ENCODE measurements at places on chromosomes 3 and 15.
A peak's percentile ranks its signal among the peaks of the same experiment; 100 is the strongest.

DNA sequence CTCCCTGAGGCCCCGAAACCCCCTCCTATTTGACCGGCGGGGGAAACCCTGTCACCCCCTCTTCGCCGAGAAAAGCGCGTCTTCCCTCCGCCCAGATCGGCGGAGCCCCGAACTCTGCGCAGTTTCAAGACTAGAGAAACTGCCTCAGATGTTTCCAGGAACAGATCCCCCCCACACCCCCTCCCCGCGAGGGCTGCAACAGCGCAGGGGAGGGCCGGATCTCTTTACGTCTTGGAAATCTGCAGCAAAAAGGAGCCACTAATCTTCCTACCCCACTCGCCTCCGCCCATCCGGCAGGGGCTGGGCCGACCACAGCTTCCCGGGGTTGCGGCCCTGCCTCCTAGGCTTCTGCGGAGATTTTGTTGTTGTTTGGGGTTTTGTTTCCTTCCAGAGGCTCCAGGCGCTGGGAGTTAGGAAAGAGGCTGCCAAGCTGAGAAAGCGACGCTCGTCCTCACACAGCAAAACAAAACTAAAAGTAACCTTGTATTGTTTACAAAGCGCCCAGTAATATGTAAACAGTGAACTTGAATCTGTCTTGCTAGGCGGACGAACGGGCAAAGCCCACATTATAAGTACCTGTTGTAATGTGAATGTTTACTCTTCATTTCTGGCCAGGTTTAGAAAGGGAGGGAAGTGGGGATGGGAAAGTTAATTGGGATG, 2.2 kb downstream of the FOXB1 start:
- DNase-seq = peak; percentile 42

DNA sequence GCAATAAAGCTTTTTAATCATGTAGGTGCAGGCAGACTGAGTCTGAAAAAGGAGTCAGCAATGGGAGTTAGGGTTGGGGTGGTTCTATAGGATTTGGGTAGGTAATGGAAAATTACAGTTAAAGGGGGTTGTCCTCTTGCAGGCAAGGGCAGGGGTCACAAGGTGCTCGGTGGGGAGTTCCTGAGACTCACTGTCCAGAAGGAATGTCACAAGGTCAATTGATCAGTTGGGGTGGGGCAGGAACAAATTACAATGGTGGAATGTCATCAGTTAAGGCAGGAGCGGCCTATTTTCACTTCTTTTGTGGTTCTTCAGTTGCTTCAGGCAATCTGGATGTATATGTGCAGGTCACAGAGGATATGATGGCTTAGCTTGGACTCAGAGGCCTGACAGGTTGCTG, 13.9 kb downstream of the CCR5AS start:
- no peak for DNase-seq

GRCh38 chr3:126351086-126351770, 6.0 kb downstream of the KLF15 start:
- no peak for DNase-seq

DNA sequence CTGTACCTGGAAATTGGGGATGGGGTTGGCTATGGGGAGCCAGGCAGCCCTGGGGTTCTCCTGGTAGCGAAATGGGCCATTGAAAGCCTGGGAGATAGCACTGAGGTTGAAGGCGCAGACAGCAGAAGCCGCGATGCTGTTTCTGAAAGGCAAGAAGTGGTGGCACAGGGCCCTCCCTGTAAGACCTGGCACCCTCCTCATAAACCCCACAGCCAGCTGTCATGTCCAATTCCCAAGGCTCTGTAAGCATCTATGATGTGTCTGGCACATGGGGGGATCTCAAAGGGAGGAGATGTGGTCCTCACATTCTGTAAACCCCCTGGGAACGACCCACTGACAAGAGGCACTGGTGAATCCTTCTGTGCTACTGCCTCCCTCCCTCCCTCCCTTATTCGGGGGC, 104.0 kb downstream of the SEMA5B start:
- DNase-seq = no peak

DNA sequence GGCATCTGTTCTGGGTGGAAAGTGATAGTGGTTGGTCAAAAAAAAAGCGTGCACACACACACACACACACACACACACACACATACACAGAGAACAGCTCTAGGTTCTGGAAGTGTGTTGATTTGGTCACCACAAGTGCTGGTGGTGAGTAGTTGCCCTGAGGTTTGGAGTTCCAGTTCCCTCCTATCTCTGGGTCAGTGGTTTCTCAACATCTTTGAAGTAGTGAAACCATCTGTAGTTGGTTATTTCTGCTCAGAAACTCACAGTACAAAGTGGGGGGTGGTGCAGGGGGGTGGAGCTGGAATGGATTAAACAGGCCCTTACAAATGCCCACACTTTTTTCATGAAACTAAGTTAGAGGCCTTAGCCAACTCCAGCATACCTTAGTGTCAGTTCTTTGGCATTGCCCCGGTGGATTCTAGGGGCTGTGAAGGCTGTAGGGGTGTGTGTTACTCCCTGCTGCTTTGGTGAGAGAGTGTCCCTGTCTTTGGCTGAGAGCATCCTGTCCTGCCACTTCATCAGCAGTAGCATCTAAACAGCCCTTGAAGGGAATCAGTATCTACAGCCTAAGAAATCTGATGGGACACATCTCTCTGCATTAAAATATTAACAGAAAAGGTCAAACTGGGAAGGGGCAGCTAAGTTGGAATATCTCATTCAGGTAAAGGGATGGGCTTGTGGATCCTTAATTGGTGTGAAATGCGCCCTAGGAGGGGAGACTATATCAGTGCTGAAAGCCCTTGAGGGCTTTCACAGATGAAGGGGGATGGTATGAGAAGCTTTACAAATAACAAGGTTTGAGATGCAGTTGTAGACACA, 20.6 kb downstream of the SMAD3 start:
- DNase-seq = no peak

DNA sequence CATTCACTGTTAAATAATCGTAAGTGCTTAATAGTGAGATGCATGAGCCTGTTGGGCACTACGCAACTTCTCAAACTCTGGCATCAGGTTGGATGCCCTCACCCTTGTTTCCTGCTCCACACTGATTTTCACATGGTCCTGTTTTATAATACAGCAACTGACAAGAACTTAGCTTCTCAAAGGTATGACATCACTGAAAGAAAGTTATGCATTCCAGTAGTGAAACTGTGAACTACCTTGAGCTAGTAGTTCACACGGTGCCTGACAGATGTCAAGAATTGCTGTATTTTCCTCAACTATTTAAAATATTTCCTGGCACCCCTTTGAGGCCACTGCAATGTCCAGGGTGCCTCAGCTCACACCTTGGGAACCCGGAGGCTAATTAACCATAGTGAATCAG, 327.5 kb downstream of the RORA start:
- no peak for DNase-seq

DNA sequence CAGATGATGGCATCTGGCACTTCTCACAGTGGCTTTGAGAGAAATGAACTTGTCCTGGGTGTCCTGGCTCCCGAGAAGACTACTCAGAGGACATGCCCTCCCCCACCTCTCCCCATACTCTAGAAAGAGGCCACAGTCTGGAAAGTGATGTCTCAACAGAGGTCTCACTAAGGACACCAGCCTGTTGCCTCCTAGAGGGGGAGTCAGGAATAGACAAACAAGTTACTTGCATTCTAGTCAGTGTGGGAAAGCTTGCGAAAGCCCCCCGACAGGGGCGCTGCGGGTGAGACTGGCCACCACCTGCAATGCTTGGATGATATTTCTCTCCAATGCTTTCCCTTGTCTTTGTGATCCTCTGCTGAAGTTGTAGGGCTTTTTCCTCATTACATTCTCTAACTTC, 17.2 kb downstream of the B4GALT4 start:
- no peak for DNase-seq

DNA sequence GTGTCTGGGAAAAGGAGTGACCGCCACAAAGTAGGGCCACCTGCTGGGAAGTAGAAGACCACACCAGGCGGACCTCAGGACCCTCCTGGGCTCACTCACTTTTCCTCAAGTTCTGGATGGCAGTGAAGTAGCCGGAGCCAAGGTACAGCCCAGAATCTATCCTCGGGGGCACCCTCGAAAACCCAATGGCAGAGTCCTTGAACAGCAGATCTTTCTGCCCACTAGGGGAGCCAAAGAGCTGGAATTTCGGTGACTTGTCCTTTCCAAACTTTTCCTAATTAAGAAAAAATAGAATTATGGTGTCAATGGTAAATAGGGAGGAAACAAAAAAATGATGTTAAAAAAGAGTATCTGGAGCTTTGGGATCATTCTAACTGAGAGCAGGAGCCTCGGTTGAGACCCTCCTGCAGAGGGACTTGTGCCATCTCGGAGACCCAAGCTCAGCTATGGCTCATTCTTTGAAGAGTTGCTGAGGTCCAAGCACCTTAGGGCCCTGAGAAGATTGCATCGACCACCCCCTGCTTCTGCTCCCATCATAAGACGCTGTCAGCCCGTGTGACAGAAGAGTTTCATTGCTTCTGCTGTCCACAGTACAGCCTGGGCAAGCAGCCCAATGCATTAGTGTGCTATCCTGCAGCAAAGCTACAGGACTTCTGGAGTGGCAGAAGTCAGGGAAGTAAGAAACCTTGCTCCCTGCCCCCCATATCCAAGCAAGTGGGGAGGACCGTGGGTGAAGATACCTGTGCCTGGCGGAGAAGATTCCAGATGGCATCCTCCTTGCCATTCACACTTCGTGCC, 14.8 kb downstream of the LTF start:
- DNase-seq = no peak

GRCh38 chr3:16807391-16807790, 77.4 kb upstream of the PLCL2 start:
- no peak for DNase-seq

- no peak for DNase-seq
These were observed 10.6 kb upstream of the TFG start for GRCh38 chr3:100698736-100699135.

DNA sequence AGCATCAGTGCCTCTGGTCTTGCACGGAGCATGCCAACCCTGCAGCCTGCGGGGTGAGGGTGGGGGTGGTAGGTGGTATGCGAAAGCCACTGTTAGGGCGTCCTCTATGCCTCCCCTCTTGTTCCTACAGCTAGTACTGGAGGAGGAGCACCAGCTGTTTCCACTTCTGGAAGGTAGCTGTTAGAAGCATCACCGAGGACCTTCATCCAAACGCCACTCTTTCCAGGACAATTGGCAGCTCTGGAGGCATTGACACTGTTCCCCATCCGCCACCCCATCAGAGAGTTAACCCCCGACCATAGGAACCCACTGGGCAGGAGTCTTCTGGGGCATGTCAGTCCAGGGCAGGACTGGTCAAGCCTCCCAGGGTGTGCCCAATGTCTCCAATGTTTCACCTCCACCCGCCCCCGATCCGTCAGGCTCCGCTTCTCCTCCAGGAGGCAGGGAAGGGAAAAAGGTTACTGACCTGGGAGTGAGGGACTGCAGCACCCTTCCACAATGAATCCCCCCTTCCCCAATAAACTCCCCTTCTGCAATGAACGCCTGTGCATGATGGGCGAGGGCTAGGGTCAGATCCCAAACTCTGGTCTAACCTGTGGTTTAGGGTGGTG, 487 bp downstream of the DUOX2 start:
- DNase-seq = no peak

- DNase-seq = no peak
These were observed 79.0 kb upstream of the SELENOK start for GRCh38 chr3:53970661-53971060.

DNA sequence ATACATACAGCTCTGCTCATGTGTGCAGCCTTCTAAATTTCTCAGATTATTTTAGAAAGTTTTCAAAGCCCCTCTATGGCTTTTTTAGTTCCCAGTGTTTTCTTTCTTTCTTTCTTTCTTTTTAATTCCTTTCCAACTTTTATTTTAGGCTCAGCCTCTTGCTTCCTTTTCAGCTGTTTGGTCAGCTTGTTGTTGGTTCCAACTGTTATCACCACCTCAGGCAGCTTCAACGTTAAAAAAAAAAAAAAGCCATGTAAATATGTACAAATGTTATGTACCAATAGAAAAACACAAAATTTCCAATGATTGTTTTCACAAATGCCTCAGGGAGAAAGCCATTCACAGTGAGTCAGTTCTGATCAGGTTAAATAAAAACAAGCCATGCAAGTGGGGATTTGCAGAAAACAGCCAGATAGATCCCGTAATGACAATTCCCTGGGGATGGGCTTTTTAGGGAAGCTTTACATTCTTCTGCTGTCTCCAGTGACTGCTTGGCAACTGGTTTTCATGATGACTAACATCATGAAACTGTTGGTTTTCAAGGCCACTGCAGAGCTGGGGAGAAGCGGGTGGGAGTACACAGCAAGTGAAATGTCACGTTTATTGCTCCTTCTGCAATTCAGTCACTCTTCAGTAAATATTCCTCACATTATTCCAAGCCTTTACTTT, 908.4 kb downstream of the EPHA3 start:
- no peak for DNase-seq

DNA sequence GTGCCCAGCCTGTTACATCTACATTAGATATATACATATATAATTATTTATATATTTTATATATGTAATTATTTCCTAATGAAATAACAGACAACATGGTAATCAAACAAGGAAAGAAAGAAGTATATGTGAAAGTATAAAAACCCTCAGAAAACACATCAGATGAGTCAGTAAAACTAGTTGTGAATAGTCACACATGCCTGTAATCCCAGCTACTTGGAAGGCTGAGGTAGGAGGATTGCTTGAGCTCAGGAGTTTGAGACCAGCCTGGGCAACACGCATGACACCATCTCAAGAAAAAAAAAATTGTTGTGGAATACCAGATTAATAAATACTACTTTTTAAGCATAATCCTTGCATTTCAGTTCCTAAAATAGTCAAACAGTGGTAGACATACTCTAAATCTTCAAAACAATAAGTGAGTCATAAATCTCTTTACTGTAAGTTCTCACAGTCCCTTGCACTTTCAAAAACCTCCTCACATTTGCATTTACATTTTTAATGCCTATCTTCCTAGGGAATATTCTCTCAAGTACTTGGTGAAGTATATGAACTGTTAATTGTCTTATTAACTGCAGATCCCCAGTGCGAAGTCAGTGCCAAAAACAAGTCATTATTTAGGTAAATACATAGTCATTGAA, 106.5 kb downstream of the MYO9A start:
- DNase-seq = no peak

DNA sequence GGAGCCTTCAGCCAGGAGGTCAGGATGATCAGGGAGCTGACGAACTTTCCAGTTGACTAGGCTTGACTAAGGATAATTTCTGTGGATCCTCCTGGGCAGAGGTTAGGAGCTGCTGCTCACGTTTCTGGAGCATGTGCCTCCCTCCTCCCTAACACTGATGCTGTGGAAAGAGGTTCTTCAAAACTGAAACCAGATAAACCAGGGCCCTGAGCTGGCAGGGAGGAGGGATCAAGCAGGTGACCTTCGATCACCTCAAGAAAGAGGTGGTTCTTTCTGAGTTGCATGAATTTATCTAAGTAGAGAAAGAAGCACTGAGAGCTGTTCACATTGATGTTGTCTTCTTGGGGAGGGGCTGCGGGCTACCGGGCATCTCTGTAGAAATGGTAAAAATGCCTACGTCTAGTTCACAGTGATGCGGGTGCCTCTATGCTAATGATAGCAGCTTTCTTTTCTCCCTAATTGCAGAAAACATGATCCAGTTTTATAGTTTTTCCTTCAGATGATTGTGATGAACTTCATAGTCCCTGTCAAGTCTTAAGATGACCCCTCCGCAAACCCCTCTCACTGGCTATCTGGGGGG, 332.7 kb upstream of the LRRFIP2 start:
- no peak for DNase-seq

GRCh38 chr15:64589435-64590084, 129.2 kb downstream of the ZNF609 start:
- no peak for DNase-seq

GRCh38 chr3:43996379-43997301, 245.0 kb upstream of the TOPAZ1 start:
- DNase-seq = no peak
